ENCODE measurements at places on chromosomes 4 and X.

GRCh38 chr4:98566361-98567008, 91.9 kb downstream of the TSPAN5 start:
- DNase-seq = no peak

DNA sequence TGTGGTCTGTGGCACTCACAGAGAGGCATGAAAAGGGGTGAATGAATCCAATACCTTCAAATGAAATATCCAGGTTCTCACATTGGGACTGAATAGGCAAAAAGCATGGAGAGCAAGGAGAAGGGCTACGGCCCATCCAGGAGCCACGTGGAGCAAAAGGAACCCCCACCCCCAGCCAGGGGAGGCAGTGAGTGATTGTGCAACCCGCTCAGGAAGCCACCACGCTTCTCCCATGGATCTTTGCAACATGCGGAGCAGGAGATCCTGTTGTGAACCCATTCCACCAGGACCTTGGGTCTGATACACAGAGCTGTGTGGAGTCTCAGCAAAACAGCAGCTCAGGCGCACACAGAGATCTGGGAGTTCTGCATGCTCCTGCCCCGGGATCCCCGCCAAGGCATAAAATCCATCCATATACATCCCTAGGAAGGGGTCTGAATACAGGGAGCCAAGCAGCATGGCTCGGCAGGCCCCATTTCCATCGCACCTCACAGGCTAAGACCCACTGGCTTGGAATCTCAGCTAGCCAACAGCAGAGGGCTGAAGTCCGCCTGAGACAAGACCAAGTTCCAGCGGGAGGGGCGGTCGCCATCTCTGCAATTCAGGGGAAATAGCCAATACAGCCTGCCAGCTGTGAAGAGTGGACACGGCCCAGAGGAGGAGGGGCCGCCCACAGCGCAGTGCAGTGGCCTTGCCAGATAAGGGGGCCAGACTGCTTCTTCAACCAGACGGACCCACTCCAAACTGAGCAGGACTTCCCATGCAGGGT, 80.2 kb downstream of the FGF16 start:
- DNase-seq = no peak

DNA sequence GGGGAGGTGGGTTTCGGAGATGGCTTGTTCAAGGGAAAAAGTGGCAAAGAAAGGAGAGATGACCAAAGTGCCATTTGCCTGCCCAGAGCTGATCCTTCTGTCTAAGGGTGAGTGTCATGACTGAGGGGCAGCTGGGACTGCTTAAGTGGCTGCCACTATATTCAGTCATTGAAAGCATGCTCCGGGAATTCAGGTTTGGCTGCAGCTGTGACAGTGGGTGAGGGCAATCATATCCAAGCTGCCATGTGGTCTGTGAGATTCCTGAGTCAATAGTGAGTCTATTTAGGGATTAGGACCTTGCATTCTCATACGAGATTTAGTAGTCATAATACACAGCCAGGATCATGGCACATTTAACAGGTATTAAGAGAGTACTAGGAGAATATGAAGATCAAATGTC, 138.8 kb upstream of the BANK1 start:
- DNase-seq = no peak

- DNase-seq = no peak
Measured at GRCh38 chr4:1543561-1543960, 137.3 kb upstream of the NKX1-1 start.

- no peak for DNase-seq
Measured at GRCh38 chrX:113124693-113125092, 284.1 kb upstream of the AMOT start.

DNA sequence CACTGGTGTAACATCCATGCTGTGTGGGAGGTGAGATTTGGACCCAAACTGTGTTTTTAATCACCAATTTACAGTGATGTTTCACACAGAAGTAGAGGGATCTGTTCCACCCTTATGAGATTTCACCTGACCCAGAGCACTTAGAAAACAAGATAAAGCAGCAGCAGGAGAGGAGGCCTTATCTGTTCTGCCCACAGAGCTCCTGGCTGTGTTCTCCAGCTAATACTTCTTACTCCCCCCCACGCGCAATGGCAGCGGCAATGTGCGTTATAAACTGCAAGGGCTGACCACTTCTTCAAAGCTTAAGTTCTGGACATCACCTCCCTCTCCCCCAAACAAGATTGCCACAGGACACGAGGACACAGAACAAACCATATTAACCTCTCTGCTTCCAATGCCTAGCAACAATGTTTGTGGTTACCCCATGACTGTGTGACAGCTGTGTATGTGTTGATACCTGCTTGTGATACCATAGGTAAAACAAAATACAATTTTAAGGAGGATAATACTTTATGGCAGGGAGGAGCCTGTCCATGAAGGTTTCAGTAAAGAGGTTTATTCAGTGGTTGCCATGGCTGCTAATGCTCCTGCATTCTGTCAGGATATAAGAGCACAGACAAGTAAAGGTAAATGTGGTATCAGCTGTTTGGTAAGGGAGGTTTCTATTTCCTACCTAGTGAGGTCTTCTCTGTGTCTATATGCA, 210.0 kb downstream of the SOWAHB start:
- DNase-seq = no peak
